ENCODE measurements at places on chromosomes 7 and 10. TPM values are rescaled to one million over a fixed set of nuclear protein-coding genes. Genes with fewer than 3 reads are reported as not detected.

Gene C10orf67
- total RNA-seq = 0.36 TPM

Gene PNLIPRP1
- not detected for total RNA-seq

Gene EPDR1
- 74.4 TPM for total RNA-seq

Gene SKIDA1
- total RNA-seq = 2.7 TPM

Gene C10orf143
- total RNA-seq = 1.7 TPM
